Thoracic aorta (tissue), 2 donors: ENCODE measurements at places on chromosomes 5 and 9. TPM values are rescaled to one million over a fixed set of nuclear protein-coding genes. Genes with fewer than 3 reads are reported as not detected.

DNA sequence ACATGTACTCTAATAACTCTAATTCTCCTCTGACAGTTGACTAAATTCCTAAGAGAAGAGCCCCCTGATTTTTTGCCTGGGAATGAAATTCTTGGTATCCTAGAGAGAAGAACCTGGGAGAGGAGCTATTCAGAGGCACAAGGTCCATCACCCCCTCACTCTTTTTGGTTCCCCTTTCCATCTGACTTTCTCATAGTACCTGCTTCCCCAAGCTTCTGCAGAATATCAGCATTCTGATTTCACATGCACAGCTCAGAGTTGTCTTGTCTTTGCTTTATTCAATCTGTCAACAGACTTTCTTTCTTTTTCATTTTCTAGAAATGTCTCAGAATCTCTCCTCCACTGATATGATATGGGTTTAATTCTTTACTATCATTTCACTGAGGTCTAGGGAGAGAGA, 141.5 kb upstream of the FBXL17 start:
- no peaks in the 10 kb centered on the region for H3K36me3 ChIP-seq
- H3K4me3 ChIP-seq: no peak overlapping the region
- no peak for DNase-seq
- H3K4me1 ChIP-seq: no peaks in the 10 kb centered on the region

DNA sequence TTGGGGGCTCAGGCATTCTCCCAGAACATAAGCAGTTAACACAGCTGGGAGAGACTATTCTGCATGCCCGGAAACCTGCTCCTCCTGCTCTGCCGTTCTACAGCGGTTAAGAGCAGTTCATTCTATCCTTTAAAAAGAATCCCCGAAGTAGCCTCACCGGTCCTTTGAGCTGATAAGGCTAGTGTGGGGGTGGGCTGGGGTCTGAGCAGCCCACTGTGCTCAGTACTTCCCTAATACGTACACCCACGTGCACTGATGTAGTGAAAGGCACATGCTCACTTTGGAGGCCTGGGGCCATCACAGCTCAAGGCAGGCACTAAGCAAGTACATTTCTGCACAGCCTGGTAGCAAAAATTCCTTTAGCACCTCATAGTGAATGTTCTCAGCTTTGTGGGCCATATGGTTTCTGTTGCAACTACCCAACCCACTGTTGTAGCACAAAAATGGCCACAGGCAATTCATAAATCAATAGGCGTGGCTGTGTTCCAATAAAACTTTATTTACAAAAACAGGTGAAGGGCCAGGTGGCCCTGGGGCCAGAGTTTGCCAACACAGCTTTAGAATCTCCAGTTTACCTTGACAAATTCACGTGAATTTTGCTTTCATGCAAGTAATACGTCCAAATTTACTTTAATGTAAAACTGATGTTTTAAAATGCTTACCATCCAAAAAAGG, 136.4 kb downstream of the ZNF354C start:
- H3K36me3 ChIP-seq: no peaks in the 10 kb centered on the region
- H3K27ac ChIP-seq: no peak overlapping the region

DNA sequence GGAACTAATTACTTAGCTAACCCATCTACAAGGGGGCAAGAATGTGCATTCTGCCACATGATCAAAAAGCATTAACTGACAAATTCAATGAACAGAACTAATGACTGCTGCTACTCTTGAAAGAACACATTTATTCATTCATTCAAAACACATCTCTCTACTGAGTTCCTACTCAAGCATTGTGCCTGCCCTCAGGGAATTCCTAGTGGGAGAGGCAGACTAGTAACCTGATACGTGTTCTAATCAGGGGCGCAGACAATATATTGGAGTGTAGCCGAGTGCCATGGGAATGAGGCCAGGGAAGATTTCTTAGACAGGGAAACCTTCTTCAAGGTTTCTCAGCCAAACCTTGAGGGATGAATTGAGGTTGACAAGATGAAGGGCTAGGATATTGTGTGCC, 56.7 kb upstream of the PAPPA start:
- no peak overlapping the region for H3K27ac ChIP-seq
- H3K4me3 ChIP-seq: no peak overlapping the region
- no peaks in the 10 kb centered on the region for H3K36me3 ChIP-seq
- H3K4me1 ChIP-seq: no peaks in the 10 kb centered on the region
- H3K27me3 ChIP-seq: no peaks in the 10 kb centered on the region
- no peak for DNase-seq

GRM6 gene
- total RNA-seq: not detected

- no peaks in the 10 kb centered on the region for H3K27me3 ChIP-seq
- H3K27ac ChIP-seq: no peak overlapping the region
- no peak overlapping the region for H3K4me3 ChIP-seq
- no peak for DNase-seq
- no peaks in the 10 kb centered on the region for H3K4me1 ChIP-seq
Observed at GRCh38 chr5:83608122-83608521, 112.5 kb downstream of the HAPLN1 start.

NR4A3 gene
- total RNA-seq: 36.9 TPM
